T-helper 2 cell (primary cell): ENCODE measurements at places on chromosomes 12 and 14.

DNA sequence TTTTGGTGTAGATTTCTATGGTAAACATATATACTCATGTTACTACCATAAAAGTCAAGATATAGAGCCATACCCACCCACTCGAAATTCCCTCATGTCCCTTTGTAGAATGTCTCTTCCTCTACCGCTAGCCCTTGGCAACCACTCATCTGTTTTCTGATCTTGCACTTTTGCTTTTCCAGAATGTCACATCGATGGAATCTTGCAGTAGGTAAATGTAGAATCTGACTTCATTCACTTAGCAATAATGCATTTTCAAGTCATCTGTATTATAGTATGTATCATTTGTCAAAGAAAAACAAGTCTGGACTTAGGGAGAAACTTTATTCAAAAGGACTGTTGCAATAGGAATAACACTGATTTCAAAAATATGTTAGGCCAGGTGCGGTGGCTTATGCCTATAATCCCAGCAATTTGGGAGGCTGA lies 19.3 kb upstream of the CLEC2D start:
- no peak for DNase-seq

DNA sequence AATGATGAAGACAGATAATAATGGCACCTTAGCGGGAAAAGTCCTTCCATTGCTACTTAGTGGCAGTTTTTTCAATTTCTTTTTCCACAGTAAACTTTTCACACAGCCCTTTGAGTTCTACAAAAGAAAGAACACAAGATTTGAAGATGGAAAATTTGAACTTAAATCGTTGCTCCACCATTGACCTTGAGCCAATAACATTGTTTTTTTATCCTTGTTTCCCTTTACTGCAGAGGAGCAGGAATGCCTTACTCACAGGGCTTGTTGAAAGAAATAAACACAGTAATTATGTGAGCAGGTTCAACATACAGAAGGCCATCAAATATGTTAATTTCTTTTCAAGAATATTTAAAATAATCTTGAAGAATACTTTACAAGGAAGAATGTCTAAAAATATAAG lies 181.5 kb upstream of the KRR1 start:
- no peak for DNase-seq

- no peak for DNase-seq
Observed at GRCh38 chr14:29462321-29462720, 465.3 kb downstream of the PRKD1 start.

DNA sequence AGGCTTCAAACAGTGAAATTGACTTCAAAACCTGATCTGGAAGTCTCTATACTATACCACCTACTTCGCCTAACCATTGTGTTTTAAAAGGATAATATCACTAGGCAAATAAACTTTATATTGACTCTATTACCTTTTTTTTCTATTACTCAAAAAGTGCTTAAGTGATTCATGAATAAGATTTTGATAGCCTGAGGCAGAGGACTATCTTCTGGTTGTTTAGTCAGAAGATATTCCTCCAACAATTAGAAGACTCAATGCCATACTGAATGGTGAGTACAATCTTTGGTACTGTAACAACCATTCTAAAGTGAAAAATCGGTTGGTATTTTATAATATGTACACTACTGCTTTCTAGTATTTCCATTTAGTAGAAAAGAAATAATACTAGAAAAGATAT lies 22.8 kb downstream of the SLC6A15 start:
- DNase-seq: no peak

GRCh38 chr12:22046090-22046967 lies at the start of gene CMAS:
TSS of gene CMAS (plus strand) at chr12:22046218. CDS start at chr12:22046304, 86 bp downstream.
- DNase-seq: peak; percentile 70

DNA sequence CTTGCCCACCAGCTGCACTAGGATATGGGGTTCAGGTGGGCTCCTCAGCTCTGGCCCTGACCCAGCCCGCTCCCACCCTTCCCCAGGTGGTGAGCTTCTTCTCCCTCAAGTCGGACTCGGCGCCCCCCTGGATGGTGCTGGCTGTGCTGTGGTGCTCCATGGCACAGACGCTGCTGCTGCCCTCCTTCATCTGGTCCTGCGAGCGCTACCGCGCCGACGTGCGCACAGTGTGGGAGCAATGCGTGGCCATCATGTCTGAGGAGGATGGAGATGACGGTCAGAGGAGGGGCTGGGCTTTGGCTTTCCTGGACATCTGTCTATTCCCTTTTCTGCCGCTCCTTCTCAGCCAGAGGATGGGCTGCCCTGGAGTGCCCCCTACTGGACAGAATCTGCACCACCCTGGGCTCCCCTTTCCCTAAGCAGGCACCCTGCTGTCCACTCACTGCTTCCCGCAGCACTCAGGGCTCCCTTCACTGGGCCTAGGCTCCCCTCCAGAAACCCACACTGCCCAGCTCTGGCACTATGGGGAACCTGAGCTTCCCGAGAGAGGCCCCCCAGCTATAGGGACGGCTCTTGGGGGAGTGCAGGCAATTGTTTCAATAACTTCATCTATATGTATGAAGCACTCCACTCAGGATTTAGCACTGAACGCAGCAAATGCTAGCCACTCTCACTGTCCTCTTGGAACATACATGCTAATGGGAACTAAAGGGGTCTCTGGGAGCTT lies 2.6 kb upstream of the P3H3 start:
- peak; percentile 69 for DNase-seq

GRCh38 chr12:122946690-122947341 lies 19.4 kb downstream of the ABCB9 start:
- no peak for DNase-seq

DNA sequence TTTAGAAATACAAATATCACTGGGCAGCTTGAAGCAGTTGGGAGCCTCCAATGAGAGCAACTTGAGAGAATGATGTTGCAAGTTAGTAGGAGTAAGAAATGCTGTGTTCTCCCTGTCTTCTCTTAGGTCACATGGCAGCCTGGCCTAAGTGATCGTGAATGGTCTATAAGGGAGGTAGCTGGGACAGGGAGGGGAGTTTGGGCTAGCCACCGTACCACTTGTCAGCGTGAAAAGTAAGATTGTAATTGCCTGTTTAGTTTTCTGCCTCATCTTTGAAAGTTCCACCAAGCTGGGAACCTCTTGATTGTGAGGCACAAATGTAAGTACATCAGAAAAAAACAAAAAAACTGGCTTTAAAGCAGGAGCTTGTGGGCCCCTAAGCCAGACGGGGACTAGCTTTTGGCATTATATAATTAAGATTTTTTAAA lies 36.4 kb downstream of the MDM2 start:
- DNase-seq: no peak
